ENCODE measurements at places on chromosomes 11 and 22.
A peak's percentile ranks its signal among the peaks of the same experiment; 100 is the strongest.

GRCh38 chr22:49499433-49500075, 328.1 kb downstream of the BRD1 start:
- DNase-seq, result no peak

DNA sequence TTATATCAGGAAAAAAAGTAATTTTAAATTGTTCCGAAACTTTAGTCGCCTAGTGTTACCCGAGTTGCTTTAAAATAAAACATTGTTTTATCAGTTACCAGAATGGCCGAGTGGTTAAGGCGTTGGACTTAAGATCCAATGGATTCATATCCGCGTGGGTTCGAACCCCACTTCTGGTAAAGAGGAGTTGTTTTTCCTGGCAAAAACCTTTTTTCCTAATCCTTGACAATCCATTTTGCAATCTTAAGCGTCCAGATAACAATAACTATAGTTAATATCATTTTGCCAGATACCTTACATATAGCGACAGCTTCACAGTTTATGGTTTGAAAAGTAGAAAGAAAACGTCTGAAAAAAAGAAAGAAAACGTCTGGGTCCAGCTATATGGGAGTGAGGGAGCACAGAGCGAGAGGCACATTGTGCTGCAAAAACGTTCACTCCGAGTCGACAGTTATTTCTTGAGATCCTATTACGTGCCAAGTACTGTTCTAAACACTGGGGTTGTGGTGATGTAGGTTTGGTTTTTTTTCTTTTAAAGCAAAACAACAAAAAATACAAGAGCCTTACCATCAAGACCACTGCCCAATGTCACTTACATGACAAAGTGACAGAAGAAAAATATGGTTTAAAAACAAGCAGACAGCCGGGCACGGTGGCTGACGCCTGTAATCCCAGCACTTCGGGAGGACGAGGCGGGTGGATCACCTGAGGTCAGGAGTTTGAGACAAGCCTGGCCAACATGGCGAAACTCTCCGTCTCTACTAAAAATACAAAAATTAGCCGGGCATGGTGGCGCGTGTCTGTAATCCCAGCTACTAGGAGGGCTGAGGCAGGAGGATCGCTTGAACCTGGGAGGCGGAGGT, 40.6 kb downstream of the OR4D9 start:
- no peak for DNase-seq

- DNase-seq, result peak; percentile 81
These were observed 95.8 kb downstream of the SWAP70 start for GRCh38 chr11:9759519-9760192.

DNA sequence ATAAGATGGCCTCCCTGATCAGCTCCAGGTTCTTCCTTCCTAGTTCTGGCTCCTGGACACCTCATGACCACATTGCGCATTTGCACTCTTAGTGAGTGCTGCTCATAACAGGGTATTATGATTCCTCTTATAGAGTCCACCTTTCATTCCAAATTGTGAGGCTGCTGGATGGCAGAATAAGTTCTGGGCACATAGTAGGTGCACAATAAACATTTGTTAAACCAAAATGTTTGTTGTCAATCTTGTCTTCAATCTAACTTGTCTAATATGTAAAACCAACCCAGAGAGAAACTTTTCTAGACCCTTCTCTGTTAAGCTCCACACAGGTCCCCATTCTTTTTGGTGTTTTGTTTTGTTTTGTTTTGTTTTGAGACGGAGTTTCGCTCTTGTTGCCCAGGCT, 22.6 kb upstream of the ZBTB16 start:
- no peak for DNase-seq

- DNase-seq, result no peak
These were observed 115.4 kb upstream of the NAV2 start for GRCh38 chr11:19597206-19597605.

DNA sequence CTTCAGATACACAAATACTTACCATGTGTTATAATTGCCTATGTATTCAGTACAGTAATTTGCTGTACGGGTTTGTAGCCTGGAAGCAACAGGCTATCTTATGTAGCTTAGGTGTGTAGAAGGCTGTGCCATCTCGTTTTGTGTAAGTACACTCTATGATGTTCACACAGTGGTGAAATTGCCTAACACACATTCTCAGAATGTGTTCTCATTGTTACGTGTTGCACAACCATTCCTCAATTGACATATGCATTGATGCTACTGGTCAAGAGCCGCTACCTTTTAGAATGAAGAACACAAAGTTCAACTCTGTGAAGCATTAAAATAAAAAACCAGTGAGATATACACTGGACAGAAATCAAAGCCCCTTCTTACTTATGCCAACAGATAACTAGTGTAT, 26.7 kb downstream of the SVIP start:
- no peak for DNase-seq

GRCh38 chr11:111399187-111400031, 20.3 kb upstream of the POU2AF1 start:
- DNase-seq, result no peak

- no peak for DNase-seq
These were observed 23.2 kb downstream of the SYT13 start for GRCh38 chr11:45262900-45263299.

DNA sequence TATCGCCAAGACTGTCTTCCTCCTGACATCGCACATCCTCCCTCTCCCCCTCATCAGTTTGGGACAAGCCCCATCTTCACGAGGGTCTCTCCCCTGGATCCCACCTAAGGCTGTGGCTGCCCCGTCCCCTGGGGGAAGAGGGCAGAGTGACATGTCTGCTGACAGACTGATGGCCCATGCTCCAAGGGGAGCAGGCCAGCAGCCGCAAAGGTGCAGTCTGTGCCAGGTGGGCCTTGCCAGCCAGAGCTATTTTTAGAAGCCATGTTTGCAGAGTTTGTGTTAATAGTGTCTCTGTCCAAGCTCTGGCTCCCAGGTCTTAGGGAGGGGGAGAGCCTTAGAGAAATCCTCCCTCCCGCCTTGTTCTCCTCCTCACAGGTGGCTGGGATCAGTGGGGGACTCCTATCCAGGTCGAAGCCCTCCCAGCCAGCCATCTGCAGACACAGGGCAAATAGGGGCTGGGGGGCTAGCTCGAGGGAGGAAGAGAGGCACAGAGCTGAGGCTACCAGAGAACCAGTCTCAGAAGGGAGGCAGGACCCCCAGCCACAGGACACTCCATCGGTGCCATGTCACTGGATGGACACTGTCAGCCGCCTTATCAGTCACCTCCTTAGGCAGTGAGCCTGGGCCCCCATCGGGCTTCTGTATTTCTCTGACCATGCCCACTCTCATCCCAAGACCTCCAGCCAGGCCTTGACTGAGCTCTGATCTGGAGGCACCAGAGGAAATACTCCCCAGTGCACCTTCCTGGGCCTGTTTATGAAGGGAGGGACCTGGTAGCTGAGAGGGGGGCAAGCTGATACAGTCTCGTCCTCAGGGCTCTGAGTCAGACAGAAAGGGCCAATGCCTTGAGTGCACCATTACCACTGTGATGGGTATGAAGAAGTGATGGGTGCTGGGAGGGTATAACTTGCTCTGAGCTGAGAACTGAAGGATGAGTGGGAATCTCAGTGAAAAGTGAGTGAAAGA, 49.3 kb downstream of the CHRDL2 start:
- DNase-seq, result no peak

GRCh38 chr11:93718057-93718563, 23.2 kb downstream of the TAF1D start:
- DNase-seq, result no peak

GRCh38 chr11:13033760-13034533, 24.8 kb downstream of the RASSF10 start:
- no peak for DNase-seq

Data from stimulated activated CD4-positive, alpha-beta T cell treated with anti-CD3 and anti-CD28 coated beads, Interleukin-15, amount 100 ng/mL, for 1 hour (primary cell).